Stimulated activated CD4-positive, alpha-beta T cell treated with anti-CD3 and anti-CD28 coated beads, Interleukin-4, amount 100 ng/mL, for 48 hours (primary cell): ENCODE measurements at places on chromosomes 3 and 15.

GRCh38 chr3:56869157-56869889, 67.6 kb upstream of the ARHGEF3 start:
- DNase-seq, result no peak

DNA sequence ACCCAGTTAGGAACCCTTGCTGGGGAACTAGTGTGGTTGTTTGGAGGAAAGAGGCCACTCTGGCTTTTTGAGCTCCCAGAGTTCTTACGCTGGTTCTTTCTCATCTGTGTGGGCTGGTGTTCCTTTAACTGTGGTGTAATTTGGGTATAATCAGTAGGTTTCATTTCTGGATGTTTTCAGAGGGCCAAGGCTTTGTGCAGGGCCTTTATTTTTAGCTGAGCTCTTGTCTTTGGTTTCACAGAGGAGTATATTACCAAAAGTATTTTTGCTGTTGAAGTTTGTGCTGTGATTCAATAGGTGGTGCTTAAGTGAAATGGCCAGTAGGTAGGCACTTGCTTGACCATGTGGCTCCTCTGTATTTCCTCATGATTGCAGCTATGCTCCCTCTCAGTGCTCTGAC, 357.9 kb downstream of the KCNH8 start:
- no peak for DNase-seq

DNA sequence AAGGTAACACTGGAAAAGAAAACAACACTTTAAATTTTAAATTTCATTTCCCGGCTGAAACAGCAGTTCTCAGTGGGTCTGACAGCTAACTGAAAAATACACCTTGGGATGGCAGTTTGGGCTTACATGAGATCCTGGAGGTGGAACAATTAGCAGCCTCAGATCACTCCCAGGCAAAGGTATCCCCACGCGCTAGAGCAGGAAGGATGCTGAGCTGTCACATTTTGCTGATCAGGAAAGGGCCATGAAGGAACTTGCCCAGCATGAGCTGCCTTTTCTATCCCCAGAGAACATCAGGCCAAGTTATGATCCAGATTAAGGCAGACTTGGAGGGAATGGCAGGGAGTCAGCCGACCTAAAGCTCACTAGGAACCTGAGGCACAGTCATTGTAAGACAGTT, 204.8 kb upstream of the SLC2A2 start:
- DNase-seq, result no peak

DNA sequence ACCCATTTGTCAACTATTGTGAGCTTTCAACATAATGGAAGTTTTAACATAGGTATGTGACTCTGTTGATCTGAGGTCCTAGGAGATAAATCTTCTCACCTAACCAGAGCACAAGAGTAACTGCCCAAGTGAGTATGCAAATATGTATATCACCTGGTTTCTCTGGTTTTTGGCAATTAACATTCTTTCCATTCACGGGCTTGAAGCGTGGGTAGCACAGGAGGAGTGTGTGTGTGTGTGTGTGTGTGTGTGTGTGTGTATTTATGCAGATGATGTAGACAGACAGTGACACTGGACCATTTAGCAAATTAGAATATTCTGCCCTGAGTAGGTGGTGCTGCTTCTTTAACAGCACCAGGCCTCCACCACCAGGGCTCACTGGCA, 15.0 kb downstream of the EPHB1 start:
- DNase-seq, result no peak

- no peak for DNase-seq
Measured at GRCh38 chr3:30467596-30468238, 138.7 kb upstream of the TGFBR2 start.

DNA sequence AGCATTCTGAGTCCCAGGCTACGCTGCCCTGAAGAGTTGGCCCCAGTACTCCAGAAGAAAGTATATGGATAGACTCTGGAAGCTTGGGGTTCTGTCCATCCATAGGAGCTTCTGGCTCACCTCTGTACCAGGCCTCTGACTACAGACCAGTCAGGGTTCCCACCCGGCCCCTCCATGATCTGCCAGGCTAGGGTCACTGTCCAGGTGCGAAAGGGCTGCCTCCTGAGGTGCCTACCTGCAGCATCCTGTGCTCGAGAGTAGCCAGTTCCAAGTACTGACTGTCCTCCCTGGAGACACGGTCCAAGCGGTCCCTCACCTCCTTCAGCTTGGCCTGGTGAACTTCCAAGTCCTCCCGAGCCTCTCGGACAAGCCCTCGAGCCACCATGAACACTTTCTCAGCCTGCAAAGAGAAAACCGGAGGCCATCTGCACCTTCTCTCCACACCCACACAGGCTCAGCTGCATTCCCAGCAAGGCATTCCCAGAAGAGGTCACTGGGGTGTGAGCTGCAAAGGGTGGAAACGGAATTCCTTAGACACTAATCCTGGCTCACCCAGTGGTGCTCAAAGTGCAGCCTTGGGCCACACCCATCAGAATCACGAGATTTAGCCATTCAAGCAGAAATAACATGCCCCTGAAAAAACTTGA, 3.7 kb upstream of the PLXNB1 start:
- DNase-seq, result no peak

GRCh38 chr3:21543380-21544075, 207.5 kb downstream of the ZNF385D start:
- DNase-seq, result no peak

GRCh38 chr15:92429378-92430068, 35.8 kb downstream of the ST8SIA2 start:
- DNase-seq, result no peak

GRCh38 chr15:28977377-28978010, 91.7 kb downstream of the APBA2 start:
- DNase-seq, result no peak

- no peak for DNase-seq
Measured at GRCh38 chr3:148235566-148235965, 462.1 kb upstream of the AGTR1 start.

DNA sequence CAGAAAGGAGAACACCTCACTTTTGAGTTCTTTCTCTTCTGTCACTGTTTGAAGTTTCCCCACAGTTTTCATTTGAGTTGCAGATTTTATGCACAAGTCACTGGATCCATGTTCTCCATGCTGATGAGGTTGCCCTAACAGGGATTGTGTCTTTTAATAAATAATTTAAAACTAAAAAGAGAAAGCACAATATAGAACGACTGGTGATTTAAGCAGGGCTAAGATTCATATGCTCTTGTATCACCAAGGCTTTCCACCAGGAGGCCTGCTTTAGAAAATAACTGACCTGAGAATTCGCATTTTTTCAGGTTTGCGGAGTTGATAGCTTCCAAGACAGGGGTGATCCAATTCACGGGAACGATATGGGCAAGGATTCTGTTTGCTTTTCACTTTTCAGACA, 252.0 kb upstream of the VEPH1 start:
- no peak for DNase-seq

GRCh38 chr3:189038773-189039745, 132.7 kb upstream of the TPRG1 start:
- DNase-seq, result no peak

GRCh38 chr3:39784922-39785321, 24.5 kb upstream of the MYRIP start:
- DNase-seq, result no peak

- no peak for DNase-seq
Measured at GRCh38 chr3:37441689-37442088, 267.3 kb upstream of the LRRFIP2 start.

DNA sequence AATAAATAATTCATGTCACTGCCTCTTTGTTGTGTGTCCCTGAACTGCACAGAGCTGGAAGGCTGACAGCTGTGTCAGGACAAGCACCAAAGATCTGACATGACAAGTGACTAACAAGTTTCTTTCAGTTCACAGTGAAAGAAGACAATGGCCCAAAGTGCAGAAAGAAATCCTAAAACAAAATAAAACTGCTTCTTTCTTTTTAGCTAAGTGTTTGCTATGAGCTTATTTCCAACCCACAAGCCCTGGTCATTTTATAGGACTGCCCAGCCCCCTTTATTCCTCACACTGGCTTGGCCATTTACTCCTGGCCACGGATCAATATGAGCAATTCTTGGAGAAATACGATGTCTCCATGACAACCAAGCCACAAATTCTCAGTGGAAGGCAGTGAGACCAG, 238.5 kb downstream of the WDR72 start:
- DNase-seq, result no peak

- no peak for DNase-seq
Measured at GRCh38 chr3:172150268-172150667, 110.9 kb downstream of the FNDC3B start.

GRCh38 chr15:33392453-33392852, 81.7 kb downstream of the RYR3 start:
- no peak for DNase-seq

DNA sequence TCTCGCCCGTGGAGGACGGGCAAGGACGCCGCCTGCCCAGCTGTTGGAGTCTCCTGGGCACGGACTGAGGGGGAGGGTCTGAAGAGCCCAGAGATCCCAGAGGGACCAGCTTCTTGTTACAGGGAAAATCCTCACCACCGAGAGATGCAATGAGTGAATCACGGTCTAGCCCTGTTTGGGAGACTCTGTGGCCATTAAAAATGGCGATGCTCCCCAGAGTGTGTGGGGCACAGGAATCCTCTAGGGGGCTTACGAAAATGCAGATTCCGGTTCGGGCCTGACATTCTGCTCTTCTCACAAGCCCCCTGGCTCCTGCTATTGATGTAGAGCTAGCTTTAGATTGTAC, 35.5 kb upstream of the EPHB3 start:
- no peak for DNase-seq
